ENCODE measurements at places on chromosomes 12 and 14.

DNA sequence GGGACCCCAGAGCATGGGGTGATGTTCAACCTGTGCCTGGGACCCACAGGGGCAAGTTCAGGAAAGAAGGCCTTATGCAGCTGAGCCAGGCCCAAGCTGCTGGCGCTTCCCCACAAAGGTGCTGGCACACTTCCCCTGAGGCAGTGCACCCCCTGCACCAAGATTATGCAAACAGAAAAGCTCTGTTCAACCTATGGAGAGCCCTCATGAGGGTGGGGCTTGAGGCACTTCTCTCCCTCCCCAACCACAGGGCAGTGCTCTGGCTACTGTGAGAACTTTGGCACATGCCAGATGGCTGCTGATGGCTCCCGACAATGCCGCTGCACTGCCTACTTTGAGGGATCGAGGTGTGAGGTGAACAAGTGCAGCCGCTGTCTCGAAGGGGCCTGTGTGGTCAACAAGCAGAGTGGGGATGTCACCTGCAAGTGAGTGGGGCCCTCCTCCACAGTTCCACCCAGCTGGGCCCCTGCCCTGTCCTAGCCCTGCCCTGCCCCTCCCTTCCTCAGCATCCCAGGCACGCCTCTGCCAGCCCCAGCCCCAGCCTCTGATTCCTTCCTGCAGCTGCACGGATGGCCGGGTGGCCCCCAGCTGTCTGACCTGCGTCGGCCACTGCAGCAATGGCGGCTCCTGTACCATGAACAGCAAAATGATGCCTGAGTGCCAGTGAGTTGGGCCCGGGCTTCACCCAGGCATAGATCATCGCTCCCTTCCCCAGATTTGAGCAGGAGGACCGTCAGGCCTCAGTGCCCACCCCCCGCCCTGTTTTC is 5.5 kb upstream of the NXPH4 start:
- DNase-seq, result no peak

- no peak for DNase-seq
These were observed 446 bp upstream of the ZNF641 start for GRCh38 chr12:48351022-48351708.

DNA sequence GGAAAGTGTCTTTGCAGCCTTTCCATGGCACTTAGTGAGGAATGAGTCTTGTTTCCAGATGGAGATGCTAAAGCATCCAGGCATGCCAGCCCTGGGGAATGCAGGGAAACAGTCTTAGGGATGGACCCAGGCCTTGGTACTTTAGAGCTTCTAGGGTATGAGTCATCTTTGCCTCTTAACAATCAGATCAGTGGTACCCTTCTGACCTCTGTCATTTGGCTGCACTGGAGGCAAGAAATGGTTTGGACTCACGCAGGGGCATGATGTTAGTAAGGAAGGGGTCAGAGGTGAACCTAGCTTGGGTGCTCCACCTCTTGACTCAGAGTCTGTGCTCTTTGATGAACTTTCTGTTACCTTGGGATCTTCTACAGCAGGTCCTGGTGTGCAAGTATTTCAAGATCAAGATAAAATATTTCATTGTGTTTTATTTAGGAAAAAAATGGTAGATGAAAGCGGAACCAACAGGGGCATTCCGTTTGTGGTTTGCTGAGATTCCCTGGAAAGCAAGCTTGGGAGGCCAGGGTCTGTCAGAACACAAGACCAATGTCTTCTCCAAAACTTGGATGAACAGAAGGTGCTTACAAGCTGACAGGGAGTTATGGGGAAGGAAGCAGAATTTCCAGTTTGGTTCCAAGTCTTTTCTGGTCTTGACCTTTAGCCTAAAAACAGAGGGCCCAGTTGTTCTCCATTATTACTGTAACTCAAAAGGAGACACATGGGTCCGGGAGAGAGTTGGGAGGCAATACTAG is 216.2 kb downstream of the ZFP36L1 start:
- DNase-seq, result no peak

GRCh38 chr14:73759183-73759713 is 45.1 kb upstream of the PNMA1 start:
- no peak for DNase-seq

GRCh38 chr14:100839681-100840111 is 13.8 kb downstream of the MEG3 start:
- DNase-seq, result no peak

- DNase-seq, result no peak
These were observed 1.7 kb downstream of the ANKRD9 start for GRCh38 chr14:102507857-102508312.

GRCh38 chr14:33800735-33801163 is 150.1 kb downstream of the EGLN3 start:
- no peak for DNase-seq

- no peak for DNase-seq
These were observed 287.6 kb downstream of the CEP128 start for GRCh38 chr14:80653956-80654355.

- no peak for DNase-seq
These were observed 6.0 kb downstream of the SLCO1C1 start for GRCh38 chr12:20701106-20701505.

DNA sequence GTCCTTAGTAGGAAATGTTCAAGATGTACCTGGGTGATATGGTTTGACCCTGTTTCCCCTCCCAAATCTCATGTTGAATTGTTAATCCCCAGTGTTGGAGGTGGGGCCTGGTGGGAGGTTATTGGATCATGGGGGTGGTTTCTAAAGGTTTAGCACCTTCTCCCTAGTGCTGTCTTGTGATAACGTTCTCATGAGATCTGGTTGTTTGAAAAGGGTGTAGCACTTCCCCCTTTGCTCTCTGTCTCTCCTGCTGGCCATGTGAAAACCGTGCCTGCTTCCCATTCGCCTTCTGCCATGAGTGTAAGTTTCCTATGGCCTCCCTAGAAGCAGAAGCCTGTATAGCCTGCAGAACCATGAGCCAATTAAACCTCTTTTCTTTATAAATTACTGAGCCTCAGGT is 353.0 kb upstream of the SFSWAP start:
- DNase-seq, result no peak

- DNase-seq, result no peak
These were observed 49.5 kb downstream of the ATP2A2 start for GRCh38 chr12:110330544-110330943.

Data from GM12891 (cell line).